ENCODE measurements at places on chromosomes 11 and 22.

DNA sequence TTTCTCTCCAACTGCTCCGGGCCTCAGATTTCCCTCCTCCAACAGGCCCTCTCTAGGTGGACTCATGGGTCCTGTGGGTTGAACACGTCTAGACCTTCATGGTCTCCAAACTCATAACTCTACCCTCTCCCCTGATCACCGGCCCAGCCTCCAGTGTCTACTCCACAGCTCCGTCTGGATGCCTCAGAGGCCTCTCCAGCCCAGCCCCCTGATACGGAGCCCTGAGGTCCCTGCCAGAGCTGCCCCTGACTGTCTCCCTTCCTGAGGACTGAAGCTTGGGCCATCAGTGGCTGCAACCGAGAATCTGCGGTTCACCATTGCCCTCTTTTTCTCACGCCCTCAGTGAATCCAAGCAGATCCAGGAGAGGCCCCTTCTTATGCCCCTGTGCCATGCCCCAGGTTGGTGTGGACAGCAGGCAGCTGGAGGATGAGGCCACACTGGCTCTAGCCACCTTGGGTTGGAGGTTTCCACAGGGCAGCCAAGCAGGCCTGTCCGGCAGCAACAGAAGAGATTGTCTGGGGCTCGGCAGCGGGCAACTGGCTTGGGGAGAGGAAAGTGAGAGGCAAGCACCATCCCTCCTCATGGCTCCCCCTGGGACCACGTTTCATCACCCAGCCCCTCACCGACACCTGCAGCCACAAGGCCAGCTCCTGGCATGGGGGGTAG lies 104.6 kb upstream of the FGF3 start:
- DNase-seq, result no peak

GRCh38 chr11:78259777-78260487 lies 71.2 kb downstream of the USP35 start:
- no peak for DNase-seq

DNA sequence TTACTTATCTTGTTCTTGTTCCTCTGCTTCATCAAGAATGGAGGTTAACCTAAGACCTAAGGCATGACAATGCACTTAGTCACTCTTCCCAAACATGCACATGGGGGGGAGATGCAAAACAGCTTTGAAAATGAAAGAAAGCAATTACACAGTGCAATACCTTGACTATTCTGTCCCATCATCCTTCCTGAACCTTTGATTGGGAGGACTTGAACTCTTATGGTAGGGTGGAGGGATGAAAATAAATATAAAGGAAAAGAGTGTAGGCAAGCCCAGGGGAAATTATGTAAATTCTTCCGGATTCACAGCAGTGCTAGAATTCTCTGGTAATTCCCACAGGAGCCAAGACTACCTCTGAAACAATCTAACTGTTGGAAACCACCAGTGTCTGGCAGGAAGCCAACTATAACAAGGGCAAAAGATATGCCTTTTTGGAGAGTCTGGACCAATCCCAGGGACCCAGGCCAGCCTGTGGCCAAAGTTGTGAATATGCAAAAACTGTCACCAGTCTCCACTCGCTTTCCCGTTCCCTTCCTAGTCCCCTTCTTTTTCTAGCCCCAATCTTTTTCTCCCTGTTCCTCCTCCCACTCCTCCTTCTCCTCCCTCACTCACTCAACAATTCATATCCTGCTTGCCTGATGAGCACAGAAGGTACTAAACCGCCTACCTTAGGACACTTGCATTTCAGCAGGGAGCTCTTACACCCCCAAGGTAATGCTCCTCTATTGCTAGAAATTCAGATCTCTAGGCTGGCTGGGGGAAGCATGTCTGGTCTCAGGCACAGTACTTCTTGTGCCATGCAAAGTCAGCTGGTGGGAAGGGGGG lies 2.5 kb upstream of the RCN1 start:
- DNase-seq, result peak; percentile 60

DNA sequence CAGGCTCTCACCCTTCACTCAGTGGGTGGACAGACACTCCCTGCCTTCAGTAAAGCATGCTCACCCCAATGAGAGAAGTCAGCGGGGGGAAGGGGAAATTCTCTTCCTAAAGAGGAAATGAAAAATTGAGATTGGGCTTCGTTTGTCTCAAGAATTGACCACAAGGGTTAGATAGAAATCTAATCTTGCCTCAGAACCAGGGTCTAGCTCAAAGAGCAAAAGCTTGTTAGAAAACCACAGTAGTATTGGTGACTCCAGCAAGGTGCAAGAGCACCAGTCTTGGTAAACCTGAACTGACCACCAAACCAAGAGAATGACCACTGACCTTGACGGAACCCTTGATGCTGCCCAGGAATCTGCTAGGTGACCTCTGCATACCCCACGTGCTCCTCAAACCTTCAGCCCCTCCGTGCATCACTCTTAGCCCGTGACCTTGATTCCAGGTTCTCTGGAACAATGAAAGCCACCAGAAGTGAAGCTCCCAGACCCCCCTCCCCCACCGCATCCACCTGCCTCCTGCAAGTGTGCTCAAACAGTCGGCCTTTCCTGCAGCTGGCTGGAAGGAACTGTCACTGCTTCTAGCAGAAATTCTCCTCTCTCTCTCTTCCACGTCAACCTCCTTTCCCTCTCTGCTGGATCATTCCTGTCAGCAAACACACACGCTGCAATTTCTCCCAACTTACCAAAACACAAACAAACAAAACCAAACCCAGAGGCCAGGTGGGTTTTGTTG lies 3.1 kb upstream of the TMA7B start:
- no peak for DNase-seq

DNA sequence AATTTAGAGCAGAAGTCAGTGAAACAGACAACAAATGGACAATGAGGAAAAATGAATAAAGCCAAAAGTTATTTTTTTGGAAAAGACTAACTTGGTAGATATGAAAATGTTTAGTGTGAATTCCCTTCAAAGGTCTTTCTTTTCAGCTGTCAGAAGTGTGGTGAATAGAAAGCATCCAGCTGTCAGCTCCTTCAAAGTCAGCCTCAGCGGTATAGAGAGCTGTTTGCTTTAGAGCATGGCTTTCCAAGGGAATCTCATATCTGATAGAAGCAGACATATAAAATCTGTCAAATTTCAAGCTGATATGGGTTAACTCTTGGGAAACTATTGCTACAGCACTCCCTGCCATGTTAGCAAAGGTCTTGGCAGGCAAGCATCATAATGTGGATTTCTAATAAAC lies 309.3 kb downstream of the CASP12 start:
- DNase-seq, result no peak

DNA sequence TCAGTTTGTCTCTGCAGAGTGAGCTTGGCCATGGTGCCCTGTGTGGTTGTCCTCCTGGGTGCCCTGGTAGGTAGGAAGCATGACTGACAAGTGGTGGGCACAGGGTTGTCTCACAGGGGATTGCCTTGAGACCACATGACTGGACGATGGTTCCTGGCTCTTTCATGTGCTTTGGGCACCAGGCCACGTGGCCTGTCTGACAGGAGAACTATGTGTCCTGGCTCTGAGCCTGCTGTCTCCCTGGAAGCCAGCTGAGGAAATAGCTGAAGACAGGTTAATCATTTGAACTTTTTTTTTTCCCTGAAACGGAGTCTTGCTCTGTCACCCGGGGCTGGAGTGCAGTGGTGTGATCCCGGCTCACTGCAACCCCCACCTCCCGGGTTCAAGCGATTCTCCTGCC lies 93.2 kb downstream of the LDLRAD3 start:
- peak; percentile 36 for DNase-seq

DNA sequence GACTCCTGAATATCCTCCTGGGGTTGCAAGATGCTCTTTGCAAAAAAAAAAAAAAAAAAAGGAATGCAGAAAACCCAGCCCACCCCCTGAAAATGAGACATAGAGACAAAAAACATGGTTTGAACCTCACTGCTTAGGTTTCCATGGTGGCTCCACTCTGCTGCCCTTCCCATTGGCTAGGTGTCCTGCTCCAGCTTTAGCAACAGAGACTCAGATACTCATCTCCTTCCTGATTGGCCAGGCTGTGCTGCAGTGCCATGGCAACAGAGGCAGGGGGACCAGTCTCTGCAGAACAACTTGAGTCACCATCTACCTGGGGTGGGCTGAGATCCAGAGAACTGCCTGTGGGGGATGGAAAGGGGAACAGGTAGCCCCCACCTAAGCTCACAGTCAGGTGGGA lies 17.4 kb upstream of the YWHAH start:
- DNase-seq, result no peak

DNA sequence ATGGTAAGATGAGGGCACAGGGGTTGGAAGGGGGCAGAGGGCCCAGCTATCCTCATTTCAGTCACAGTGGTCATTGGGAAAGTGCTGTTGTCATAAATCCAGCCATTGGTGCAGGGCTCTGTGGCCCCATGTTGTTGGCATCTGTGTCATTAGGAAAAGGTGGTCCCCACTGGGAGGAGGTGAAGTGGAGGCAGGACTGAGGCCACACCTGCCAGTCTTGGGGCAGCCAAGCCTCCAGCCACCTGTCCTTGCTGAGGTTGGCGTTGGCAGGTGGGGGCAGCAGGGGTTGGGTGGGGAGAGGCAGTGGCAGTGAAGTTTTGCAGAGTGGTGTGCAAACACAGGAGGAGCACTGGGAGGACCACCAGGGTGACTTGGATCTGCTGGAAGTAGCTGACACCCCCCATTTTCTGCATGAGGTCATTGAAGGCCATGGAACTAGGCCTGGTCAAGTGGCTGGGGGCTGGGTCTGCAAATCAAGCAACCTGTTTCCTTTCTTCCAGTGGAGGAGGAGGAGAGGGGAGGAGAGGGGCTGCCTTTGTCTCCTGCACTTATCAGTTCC lies 25.3 kb downstream of the SLC22A6 start:
- no peak for DNase-seq

- no peak for DNase-seq
Measured at GRCh38 chr11:119188067-119188466, 2.8 kb downstream of the NHERF4 start.

GRCh38 chr22:20024650-20025397 lies 3.9 kb downstream of the TANGO2 start:
- no peak for DNase-seq

- no peak for DNase-seq
Measured at GRCh38 chr11:74923125-74923524, 25.8 kb downstream of the XRRA1 start.

GRCh38 chr11:24560324-24560723 lies 63.5 kb downstream of the LUZP2 start:
- no peak for DNase-seq

- no peak for DNase-seq
Measured at GRCh38 chr22:37811867-37812266, 4.1 kb downstream of the GCAT start.

DNA sequence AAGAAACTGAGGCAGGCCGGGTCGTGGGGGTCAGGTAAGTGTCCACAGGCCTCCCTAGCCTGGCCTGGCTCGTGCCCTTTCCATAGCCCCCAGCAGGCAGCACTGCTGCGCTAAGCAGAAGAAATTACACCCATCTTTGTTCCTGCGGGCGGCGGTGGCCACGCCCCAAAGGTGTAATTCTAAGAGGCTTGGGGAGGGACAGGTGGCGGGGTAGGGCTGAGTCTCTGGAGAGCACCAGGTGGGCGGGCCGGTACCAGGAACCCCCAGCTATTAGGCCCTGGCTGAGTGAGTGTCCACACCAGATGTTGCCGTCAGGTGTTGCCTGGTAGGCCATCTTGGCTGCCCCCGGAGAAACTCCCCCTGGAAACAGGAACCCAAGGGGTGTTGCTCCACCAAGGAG lies 12.3 kb upstream of the ARAP1 start:
- DNase-seq, result no peak

GRCh38 chr11:47979378-47980087 lies 826 bp upstream of the PTPRJ start:
- DNase-seq, result no peak

GRCh38 chr11:8333376-8333775 lies 69.7 kb upstream of the LMO1 start:
- DNase-seq, result no peak

- DNase-seq, result no peak
Measured at GRCh38 chr11:74634537-74634936, 42.2 kb downstream of the POLD3 start.

GRCh38 chr11:62875698-62876478 lies 4.8 kb upstream of the SLC3A2 start:
- no peak for DNase-seq

DNA sequence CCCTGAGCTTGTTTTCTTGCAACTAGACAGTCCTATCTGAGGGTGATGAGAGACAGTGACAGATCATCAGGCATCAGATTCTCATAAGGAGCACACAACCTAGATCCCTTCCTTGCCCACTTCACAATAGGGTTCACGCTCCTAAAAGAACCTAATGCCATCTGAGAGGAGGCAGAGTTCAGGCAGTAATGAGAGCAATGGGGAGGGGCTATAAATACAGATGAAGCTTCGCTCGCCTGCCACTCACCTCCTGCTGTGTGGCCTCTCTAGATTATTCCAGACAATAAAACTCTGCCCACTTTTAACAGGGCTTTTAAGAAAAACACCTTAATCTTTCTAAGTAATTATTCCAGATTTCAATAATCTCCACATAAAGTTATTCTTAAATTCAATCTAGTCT lies 43.9 kb upstream of the PAK1 start:
- DNase-seq, result no peak

Measured in testis (tissue), 5 donors.